GM13976 (cell line): ENCODE measurements at places on chromosomes 2 and 18.

- DNase-seq, result peak; percentile 90
Observed at GRCh38 chr18:31497836-31498573, at the start of gene DSG2. Gene DSG2, plus strand, starts transcription at chr18:31498177. Its CDS starts 75 bp downstream, at chr18:31498252.

GRCh38 chr2:169131587-169132512 lies 62.5 kb downstream of the DHRS9 start:
- DNase-seq, result peak; percentile 62

- peak; percentile 24 for DNase-seq
Observed at GRCh38 chr2:200305797-200306195, 697 bp upstream of the SPATS2L start.

GRCh38 chr2:288758-289361 lies 969 bp upstream of the ALKAL2 start:
- DNase-seq, result peak; percentile 33

DNA sequence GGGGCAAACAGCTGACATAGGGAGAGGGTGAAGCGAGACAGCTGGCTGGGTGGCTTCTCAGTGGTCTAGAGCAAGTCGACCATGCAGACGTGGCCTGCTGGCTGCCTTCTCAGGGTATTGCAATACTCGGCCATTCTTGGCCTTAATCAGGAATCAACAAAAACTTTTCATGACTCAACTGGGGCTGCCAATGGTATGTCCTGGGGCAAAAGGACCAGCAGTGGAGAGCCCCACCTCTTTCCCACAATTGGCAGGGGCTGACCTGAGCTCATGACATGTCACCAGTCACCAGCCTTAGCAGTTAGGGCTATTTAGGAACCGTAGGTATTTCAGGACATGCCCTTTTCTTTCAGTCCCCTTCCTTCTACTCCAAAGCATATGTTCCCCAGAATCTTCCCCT lies 19.1 kb downstream of the PLA2R1 start:
- DNase-seq, result no peak

- DNase-seq, result no peak
Observed at GRCh38 chr2:177093371-177093770, 119.2 kb upstream of the HNRNPA3 start.

GRCh38 chr18:10566390-10566789 lies 40.6 kb downstream of the NAPG start:
- DNase-seq, result no peak

GRCh38 chr2:206260188-206261012 lies 14.1 kb upstream of the ZDBF2 start:
- DNase-seq, result peak; percentile 45

DNA sequence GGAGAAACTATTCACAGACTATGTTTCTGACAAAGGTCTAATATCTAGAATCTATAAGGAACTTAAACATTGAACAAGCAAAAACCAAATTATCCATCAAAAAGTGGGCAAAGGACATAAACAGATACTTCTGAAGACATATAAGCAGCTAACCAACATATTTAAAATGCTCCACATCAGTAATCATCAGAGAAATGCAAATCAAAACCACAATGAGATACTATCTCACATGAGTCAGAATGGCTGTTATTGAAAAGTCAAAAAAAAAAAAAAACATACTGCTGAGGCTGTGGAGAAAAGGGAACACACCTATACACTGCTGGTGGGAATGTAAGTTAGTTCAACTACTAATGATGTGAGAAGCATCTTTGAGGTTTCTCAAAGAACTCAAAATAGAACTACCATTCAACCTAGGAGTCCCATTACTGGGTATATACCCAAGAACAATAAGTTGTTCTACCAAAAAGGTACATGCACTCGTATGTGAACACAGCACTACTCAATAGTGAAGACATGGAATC lies 220.4 kb upstream of the TFPI start:
- DNase-seq, result no peak

- no peak for DNase-seq
Observed at GRCh38 chr2:132747046-132747445, 77.0 kb upstream of the LYPD1 start.

DNA sequence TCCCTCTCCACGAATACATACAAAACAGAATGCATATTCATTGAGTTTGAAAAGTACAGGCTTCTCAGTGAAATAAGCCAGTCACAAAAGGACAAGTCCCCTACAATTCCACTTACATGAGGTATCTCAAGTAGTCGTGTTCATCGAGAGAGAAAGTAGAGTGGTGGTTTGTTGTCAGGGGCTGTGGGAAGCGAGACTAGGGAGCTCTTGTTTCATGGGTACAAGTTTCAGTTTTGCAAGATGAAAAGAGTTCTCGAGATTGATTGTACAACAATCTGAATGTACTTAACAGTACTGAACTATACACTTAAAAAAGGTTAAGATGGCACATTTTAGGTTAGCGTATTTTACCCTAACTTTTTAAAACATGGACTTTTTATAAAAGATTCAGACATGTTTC lies 71.5 kb upstream of the TTC39C start:
- peak; percentile 77 for DNase-seq

DNA sequence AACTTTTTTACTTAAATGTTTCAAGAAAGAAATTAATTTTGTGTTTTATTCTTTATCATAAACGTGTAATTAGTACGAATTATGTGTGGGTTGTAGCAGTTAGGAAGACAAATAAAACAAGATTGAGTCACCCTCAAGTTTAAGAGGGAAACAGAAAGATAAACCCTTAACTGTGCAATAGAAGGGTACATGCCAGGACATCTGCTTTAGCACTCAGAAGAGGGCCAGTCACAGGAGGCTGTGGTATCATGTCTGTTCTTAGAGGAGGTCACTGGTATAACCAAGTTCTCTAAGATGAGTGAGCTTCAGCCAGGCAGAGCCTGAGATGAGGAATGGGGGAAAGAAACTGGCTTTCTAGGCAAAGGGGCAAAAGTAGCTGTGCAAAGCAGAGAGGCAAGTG lies 42.4 kb upstream of the GRHL1 start:
- DNase-seq, result no peak

DNA sequence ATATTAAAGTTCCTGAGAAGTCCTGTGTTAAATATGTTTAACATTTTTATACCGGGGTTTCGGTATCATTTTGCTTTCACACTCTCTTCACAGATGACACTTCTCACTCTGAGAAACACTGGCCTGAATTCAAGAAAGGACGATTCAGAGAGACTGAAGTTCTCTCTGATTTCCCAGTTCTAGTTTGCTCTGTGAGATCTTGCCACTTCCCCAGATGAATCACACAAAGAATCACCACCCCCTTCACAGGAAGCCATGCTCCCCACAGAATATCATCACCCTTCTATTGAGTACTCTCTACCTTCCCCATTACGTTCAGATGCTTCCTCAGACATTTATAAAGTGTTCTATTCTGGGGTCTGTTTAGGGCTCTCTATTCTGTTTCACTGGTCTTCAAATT lies 16.1 kb upstream of the CD207 start:
- peak; percentile 67 for DNase-seq

- DNase-seq, result no peak
Observed at GRCh38 chr18:70720607-70721006, 431.8 kb downstream of the SOCS6 start.

- DNase-seq, result no peak
Observed at GRCh38 chr2:20544153-20544747, 97.4 kb downstream of the RHOB start.

- no peak for DNase-seq
Observed at GRCh38 chr18:24219561-24220317, 80.9 kb downstream of the CABYR start.

- no peak for DNase-seq
Observed at GRCh38 chr2:187404431-187405110, 43.5 kb downstream of the CALCRL start.

- no peak for DNase-seq
Observed at GRCh38 chr2:105126336-105126735, 88.5 kb downstream of the MRPS9 start.

- DNase-seq, result no peak
Observed at GRCh38 chr2:24403168-24403831, 43.0 kb upstream of the ITSN2 start.

- no peak for DNase-seq
Observed at GRCh38 chr2:23239374-23239773, 145.6 kb upstream of the KLHL29 start.

- DNase-seq, result no peak
Observed at GRCh38 chr2:240234503-240234951, 94.1 kb upstream of the OTOS start.

DNA sequence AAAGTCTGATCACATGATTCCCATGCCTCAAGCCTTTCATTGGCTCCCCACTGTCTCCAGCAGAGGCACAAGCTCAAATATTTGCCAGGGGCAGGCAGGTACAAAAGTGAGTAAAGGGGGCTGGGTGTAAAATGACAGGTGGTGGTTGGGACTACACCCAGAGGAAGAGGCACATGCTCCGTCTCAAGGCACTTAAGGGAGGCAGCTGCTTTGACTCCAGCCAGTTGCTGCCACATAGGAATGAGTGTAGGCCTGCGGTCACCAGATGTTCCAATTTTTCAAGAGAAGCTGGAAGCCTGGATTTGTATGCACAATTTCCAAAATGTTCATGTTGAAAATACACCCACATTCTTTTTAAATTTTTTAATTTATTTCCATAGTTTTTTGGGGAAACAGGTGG lies 164.4 kb downstream of the UPP2 start:
- DNase-seq, result no peak

DNA sequence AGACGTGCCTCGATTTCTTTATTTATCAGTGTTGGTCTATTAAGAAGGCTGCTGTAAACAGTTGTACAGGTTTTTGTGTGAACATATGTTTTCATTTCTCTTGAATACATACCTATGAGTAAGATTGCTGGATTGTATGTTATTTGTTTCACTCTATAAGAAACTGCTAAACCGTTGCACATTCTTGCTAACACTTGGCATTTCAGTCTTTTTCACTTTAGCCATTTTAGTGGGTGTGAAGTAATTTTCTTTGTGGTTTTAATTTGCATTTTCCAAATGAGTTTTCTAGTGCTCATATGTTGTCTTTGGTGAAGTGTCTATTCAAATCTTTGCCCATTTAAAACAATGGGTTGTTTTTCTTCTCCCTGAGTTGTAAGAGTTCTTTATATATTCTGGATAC lies 221.5 kb upstream of the SMAD7 start:
- DNase-seq, result no peak

GRCh38 chr18:61031626-61032025 lies 301.6 kb upstream of the CDH20 start:
- DNase-seq, result no peak

DNA sequence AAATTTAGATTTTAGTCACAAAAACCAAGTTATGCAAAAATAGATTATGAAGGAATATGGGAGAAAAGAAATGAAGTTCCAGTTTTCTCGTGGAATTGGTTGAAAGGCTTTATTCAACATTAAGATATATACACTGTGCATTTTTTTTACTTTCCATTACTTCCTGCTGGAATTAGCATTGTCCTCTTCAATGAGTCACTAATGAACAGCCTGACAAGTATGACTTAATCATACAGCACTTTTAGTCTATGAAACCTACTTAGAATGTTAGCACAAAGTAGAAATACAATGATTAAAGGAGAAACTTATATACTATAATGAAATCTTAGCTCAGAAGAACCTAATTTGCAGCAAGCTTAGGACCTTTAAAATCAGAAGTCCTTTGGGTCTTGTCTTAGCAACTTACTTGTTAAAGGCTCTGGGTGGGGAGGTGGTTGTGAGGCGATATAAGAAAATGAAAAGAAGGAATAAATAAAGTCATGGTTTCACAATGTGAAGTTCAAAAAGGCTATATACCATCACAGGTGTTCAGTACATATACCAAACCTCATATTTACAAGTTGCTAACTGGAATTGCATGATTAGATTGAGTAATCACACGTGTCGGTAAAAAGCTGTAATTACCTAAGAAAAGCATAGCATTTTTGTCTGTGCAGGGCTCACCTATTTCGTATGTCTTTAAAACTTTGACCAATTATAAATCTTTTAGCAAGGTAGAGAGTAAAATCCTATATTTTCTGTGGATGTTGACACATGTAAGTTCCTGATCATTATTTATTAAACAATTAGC lies 236.8 kb downstream of the CAMKMT start:
- DNase-seq, result no peak

DNA sequence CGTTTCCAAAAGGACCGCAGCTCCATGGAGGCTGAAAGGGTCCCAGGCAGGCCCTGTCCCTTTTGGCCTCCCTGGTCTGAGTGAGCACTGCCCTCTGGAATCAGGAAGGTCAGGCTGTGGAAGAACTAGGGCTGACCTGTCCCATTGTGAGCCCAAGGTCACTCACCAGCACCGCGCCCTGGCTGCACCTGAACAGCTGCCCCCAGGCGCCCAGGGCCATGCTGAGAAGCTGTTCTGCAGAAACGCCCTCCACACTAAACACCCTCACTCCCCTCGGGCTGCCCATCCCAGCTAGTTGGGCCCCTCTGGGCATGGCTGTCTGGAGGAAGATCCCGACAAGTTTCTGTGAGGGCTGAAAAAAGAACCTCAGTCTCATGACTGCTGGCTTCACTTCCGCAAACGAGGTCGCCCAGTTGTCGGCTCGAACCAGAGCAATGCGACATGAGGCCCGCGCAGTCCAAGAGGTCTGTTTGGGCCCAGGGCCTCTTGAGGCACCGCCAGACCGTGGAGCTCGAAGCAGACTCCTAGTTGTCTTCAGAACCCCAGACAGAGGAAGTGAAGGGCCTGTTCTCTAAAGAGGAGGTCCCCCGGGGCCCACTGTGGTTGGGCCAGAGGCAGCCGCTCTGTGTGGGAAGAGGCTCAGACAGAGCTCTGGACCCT lies 64.4 kb downstream of the INPP5D start:
- peak; percentile 81 for DNase-seq

DNA sequence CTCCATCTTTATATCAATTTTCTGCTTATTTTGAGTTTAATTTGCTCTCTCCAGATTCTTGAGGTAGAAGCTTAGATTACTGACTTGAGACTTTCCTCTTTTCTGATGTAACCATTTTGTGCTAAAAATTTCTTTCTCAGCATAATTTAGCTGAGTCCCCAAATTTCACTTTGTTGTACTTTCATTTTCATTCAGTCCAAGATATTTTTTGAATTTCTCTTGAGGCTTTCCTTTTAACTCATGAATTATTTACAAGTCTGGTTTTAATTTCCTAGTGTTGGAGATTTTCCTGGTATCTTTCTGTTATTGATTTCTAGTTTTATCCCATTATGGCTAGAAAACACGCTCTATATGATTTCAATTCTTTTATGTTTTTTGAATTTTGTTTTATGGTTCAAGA lies 144.7 kb upstream of the PGAP1 start:
- DNase-seq, result no peak

GRCh38 chr2:55590810-55591440 lies 26.5 kb downstream of the PPP4R3B start:
- peak; percentile 53 for DNase-seq

- no peak for DNase-seq
Observed at GRCh38 chr2:177730792-177731191, 338.2 kb downstream of the AGPS start.

DNA sequence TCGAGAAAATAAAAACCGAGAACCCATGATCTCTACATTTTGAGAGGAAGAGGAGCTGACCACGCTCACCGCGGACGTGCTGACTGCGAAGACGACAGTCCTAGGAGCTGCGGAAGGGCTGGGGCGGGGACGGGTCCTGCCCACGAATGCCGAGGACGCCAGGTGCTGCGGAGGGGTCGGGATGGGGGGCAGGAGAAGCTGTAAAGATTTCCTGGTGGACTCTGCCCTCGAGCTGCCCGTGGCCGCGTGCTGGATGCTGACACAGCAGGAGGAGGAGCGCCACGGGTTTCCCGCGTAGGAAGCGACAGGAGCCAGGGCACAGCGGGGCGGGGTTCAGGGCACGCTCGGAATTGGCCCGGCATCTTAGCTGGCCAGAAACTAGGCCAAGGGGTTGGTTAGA lies 22.2 kb downstream of the ZSCAN30 start:
- no peak for DNase-seq

- DNase-seq, result no peak
Observed at GRCh38 chr2:64889803-64890202, 99.4 kb upstream of the SLC1A4 start.

GRCh38 chr18:38576349-38576748 lies 1010.8 kb upstream of the CELF4 start:
- DNase-seq, result no peak

- no peak for DNase-seq
Observed at GRCh38 chr2:160934991-160935390, 225.2 kb upstream of the TANK start.
